ENCODE measurements at places on chromosomes 7 and 10.
A peak's percentile ranks its signal among the peaks of the same experiment; 100 is the strongest.

- peak; percentile 73 for DNase-seq
Observed at GRCh38 chr7:55572378-55573233, at the start of gene VOPP1. Gene VOPP1 (minus strand): TSS chr7:55572502. CDS start chr7:55572324, 178 bp downstream.

GRCh38 chr7:47293884-47294555 lies 287.9 kb downstream of the TNS3 start:
- DNase-seq, result peak; percentile 90

GRCh38 chr7:122383934-122384333 lies 79.4 kb upstream of the FEZF1 start:
- DNase-seq, result no peak

DNA sequence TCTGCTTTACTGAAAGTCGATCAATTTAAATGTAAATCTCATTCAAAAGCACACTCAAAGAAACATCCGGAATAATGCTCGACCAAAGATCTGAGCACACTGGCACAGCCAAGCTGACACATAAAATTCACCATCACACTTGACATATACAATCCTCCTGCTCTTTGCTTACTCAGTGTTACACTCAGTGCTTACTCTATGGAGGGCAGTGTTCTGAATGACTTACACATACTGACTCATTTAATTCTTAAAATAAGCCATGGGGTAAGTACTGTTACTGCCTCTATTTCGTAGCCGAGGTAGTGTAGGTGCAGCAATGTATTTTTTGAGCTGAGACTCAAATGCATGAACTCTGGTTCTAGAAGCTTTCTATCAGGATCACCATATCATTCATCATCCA lies 421.5 kb upstream of the LRRN3 start:
- no peak for DNase-seq

DNA sequence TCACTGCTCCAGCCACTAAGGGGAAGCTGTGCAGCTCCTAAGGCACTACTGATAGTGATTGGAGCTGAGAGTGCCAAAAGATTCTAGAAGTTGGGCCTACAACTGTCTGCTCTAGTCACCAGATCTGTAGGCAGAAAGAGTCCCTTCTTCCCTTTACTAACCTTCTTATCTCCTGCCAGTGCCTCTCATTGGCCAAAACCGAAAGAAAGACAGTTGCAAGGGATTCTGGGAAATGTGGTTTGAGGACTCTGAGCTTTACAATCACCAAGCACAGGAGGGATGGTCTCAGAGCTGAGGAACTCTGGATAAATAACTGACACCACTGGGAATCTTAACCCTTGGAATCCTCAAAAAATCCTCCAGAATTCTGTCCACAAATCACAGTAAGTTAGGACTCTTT lies 615.8 kb downstream of the CCSER2 start:
- no peak for DNase-seq

DNA sequence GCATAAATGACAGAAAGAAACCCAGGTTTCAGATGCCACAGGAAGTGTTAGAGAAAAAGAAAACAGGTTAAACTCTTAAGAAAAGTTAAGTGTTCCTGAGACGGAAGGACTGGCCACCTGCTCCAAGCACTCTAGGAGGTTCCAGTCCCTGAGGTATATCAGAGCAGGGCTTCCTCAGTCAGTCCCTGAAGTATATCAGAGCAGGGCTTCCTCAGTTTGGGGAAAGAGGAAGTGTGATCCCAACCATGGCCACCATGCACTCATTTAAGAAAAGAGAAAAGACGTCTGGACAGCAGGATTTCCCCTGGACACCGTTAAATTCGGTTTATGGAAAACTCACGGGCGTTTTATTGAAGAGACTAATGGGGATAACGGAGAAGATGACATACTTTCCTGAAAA lies 133.4 kb upstream of the PFKP start:
- no peak for DNase-seq

- DNase-seq, result peak; percentile 75
Observed at GRCh38 chr7:74306730-74307469, 17.7 kb downstream of the CLIP2 start.

GRCh38 chr7:133763076-133763640 lies 364.0 kb upstream of the LRGUK start:
- no peak for DNase-seq

DNA sequence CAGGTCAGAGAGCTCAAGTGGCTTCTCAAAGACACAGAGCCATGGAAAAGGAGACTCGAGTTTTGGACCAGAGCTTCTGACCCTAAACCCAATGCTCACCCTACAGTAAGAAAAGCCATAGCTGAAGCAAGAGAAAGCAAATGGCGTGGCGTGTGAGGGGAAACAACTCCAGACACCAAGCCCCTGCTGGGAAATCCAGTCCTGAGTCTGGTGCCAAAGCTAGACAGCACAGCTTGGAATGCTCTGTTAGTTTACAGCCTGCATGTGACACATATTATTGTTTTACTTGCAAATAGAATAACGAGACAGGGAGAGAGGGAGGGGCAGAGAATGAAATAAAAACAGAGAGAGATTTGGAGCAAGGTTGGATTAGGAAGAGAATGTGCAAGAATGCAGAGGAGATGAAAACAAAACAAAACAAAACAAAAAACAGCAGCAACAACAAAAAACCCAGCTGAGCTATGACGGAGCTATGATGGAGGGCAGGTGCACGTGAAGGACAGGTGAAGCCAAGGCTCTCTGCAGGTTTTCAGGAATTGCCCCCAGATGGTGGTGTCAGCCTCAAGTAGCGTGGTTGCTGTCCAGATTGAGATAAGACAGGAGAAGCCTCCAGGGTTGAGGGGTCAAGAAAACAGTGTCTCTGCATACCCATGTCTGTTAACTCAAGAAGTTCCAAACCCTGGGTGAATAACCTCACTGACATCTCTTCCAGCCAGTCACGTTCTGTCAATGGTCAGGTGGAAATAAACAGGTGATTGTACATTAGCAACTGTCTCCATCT lies 69.7 kb upstream of the LRRC18 start:
- no peak for DNase-seq

GRCh38 chr7:93935102-93935501 lies 13.6 kb downstream of the GNG11 start:
- no peak for DNase-seq

DNA sequence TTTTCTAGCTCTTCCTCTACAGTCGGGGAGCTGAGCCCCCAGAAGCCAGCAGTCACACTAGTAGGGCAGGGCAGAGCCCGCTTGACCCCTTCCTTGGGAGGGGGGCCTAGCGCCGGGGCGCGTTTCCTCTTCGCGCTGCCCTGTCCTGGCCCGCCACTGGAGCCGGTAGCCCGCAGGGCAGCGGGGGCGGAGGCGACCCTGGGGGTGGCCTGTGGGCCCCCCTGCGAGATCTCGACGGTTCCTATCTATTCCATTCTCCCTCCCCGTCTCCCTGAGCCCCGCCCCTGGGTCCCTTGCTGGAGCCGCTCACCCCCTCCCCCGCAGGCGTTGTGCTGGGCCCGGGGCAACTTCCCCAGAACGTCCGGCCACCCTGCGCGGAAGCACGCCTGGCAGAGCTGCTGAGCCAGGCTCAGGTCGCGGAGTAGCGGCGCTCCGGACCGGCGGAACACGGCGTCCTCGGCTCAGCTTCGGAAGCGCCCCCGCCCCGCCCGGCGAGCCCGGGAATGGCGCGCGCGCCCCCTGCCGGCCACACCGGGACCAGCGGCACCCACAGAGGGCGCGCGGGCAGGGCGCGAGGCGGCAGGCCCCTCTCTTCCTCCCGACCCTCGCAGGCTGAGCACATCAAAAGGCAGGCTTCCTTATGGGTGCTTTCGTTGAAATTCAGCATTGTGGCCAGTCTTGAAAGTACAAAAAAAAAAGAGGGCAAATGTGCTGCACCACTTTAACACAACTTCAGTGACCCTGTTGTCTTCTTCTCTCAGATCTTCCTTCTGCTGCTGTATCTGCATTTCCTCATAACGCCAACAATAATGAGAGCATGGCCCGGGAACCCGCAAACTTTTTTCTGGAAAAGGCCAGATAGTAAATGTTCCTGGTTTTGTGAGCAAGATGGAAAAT lies 327.6 kb downstream of the TNS3 start:
- DNase-seq, result peak; percentile 70

- DNase-seq, result peak; percentile 31
Observed at GRCh38 chr10:113856563-113856962, 2.1 kb downstream of the NHLRC2 start.

DNA sequence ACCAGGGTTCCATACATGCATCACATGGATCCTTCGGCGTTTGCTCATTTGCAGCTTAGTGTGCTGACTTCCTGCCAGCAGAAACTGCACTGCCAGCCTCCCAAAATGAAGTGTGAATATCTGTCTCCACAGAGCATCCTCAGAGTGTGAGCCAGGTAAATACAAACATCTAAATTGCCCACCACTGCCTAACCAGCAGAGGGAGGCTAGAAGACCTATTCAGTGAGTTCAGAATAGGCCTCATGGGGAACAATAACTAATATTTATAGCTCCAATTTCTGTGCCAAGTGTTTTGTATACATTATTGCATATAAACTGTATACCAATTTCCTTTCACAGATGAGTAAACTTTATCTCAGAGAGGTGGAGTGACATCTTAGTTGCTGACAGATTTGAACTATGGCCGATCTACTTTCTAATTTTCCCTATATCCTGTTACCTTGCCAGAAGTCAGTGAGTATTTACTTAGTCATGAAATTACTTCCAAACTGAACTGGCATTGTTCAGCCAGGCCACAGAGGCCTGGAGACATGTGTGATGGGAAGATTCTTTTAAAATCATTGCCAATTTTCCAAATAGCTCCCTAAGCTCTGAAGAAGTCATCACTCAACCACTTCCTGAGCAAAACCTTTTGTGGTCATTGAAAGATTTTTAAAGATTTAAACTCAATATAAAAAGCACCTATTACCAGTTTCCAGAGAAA lies 926.5 kb upstream of the GHITM start:
- no peak for DNase-seq

DNA sequence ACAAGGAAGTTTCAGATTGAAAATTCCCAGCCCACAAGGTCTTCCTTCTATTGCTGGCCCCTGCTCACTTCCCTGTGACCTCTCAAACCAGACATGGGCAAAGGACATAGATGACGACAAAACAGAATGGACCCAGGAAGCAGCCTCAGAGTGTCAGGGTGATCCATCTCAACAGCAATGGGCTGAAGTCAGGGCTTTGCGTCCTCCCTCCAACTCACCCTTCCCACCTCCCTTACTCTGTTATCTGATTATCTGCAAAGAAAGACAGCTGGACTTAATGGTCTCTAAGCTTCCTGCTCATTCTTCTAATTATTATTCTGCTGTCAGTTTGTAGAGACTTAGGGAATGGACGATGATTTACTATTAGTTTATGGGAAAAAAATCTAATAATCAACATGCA lies 115.9 kb downstream of the PIP4K2A start:
- DNase-seq, result no peak

- no peak for DNase-seq
Observed at GRCh38 chr10:125844751-125845221, 21.4 kb downstream of the BCCIP start.

GRCh38 chr7:17721736-17722285 lies 218.5 kb downstream of the SNX13 start:
- no peak for DNase-seq

DNA sequence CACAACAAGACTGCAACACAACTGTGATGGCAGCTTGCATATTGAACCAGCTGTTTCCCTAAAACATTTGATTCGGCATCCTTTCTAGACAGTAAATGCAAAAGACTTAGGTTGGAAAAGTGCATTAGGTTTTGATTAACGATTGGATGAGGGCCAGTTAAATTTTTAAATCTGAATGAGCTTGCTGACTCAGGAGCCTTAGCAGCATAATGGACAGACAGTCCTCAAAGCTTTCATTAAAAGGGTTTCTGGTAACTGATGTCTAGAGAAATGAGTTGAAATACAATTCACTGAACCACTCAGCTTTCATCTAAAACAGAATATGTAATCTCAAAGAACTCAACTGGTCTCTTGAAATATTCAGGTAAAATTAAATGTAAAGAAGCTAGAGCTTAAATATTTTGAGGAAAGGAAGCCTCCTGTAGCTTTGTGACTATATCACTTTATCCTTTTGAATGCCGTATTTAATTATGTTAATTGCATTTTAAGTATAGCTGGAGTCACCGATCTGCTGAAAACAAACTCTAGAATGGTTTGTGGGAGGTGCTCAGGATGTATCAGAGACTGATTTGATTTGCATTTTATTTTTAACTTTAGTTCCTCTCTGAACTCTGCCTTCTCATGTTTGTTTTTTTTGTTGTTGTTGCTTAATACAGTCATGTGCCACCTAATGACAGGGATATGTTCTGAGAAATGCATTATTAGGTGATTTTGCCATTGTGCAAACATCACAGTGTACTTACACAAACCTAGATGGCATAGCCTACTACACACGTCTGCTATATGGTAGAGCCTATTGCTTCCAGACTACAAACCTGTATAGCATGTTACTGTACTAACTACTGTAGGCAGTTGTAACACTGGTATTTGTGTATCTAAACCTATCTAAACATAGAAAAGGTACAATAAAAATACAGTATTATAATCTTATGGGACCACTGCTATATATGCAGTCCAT lies 29.2 kb upstream of the ATRNL1 start:
- no peak for DNase-seq

- DNase-seq, result no peak
Observed at GRCh38 chr7:22427855-22428254, 70.9 kb upstream of the RAPGEF5 start.
